Activated gamma-delta T cell (primary cell): ENCODE measurements at places on chromosomes 6 and 20.

- DNase-seq, result no peak
Measured at GRCh38 chr6:39493174-39493573, 170.7 kb upstream of the KCNK16 start.

GRCh38 chr6:87071683-87072082, 23.2 kb downstream of the CGA start:
- DNase-seq, result no peak

DNA sequence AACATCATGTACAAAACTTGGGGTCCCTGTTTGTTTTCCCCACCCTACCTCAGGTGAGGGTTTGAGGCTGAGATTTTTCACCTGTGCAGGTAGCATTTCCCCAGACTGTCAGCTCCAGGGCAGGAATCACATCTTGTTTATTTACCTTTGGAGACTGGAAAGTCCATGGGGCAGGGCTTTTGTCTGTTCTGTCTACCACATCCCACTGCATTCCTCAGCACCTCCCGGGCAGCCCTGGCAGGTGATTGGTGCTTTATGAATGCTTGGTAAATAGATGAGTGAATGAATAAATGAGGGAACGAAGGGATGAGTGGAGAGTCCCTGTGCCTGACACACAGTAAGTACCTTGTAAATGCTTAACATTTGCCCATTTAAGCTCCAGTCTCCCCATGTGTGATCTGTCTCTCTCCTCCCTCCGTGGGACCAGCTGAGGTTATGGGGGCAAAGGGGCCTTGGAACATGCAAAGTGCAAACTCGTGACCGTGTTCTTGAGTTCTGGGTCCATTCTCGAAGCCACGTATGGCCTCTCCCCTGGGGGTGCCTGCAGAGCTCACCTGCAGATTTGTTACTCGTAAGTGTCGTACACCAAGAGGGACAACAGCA, 69.7 kb upstream of the PMEPA1 start:
- DNase-seq, result no peak

GRCh38 chr6:42989923-42990322, 5.6 kb downstream of the PPP2R5D start:
- no peak for DNase-seq

- DNase-seq, result no peak
Measured at GRCh38 chr6:106557837-106558236, 71.5 kb downstream of the RTN4IP1 start.

DNA sequence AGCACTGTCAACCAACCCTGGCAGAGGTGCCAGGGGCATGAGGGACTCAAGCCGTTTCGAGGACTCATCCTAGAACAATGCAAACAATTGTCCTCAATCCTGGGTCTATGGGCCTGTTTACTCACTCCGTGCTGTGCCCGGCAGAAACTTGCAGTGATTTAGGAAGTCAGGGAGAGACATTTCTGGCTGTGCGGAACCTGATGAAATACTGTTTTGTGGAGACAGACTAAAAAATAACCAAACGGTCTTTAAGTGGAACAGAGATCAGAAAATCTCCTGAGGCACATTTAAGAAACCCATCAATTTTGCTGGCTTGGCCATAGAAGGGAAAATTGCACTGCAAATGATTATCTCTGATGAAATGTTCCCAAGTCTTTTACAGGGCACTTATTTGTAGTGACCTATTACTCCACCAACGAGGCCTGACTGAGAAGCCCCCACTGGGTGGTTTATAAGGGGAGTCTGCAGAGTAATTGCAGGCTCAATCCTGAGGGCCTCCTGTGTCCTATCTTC, 79.8 kb upstream of the KCNK16 start:
- no peak for DNase-seq

DNA sequence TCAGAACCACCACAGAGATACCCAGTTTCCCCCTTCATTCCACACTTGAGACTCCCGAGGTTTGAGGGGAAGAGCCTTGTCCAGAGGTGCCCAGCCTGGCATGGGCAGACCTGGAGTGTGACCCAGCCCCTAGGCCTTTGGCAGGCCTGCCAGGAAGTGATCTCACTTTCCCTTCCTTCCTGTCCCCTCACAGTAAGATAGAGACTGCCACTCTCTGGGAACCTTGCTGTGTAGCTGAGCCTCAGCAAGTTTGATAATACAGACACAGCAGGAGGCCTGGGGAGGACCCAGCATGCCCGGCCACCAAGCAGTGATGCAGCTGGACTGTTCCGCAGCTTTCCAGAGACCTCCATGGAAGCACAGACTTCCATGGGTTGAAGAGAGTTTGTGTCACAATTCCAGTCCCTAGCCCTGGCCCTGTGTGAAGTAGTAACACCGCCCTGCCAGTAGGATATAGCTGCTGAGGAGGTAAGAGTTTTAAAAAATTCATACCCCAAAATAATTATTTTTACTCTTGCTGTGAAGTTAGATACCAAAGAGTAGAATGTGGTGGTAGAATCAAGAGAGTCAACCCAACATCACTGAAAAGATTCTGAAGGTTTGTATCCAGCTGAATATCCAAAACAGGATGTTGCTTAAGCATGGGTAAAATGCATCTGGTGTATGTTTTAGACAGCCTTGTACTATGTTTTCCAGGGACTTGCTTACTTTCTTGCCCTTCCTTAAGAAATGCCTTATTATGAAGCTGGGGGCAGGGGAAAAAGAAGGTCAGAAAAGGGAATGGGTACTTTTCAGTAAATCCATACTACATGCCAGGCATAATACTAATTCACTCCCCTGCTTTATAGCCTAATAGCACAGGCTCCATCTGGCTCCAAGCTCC, 16.3 kb downstream of the PKIG start:
- no peak for DNase-seq

DNA sequence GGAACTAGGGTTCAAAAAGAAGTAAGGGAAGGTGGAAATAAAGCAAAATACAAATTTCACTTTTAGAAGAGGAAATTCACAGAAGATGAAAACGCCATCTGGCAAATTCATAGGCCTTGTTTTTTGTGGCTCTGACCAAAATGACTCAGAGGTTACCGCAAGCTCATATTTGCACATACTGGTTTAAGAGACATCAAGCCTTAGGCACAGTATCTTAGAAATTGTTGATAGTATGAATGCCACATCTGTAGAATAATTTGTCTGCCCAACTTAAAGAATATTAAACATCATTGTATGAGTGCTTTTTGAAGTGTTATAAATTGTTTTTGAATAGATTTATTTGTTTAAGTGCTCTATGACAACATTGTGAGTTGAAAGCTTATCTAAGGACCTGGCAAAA, 10.6 kb downstream of the TAAR1 start:
- no peak for DNase-seq

DNA sequence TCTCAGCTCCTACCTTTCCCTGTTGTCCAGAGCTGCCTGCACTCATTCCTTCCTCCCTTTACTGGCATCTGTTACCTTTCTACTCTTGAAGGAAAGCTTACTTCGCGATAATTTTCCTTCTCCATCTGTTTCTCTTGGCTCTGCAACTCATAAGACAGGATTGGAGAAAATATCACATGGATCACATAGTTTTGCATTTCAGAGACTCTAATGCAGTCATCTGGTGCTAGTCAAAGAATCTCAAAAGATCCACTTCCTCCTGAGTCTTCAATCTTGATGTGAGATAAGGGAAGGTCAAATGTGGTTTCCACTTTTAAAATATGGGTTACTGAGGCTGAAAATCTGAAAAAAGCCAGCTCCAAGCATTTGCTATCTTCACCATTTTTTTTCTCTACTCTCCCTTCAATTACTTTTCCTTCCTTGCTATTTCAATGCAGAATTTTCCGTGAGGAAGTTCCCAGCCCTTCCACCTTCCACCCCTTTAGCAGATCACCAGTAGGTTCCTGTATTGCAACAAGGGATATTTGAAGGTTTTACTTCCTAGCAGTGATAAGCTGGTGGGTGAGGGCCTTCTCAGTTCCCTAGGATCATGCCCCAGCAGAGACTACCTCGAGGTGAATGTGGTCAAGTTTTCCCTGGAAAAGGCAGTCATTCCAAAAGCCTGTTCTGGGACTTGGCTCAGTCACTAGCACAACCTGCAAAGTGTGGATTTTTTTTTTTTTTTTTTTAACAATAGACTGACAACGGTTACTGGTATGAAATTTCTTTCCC, 62.8 kb upstream of the LRRC1 start:
- DNase-seq, result no peak

DNA sequence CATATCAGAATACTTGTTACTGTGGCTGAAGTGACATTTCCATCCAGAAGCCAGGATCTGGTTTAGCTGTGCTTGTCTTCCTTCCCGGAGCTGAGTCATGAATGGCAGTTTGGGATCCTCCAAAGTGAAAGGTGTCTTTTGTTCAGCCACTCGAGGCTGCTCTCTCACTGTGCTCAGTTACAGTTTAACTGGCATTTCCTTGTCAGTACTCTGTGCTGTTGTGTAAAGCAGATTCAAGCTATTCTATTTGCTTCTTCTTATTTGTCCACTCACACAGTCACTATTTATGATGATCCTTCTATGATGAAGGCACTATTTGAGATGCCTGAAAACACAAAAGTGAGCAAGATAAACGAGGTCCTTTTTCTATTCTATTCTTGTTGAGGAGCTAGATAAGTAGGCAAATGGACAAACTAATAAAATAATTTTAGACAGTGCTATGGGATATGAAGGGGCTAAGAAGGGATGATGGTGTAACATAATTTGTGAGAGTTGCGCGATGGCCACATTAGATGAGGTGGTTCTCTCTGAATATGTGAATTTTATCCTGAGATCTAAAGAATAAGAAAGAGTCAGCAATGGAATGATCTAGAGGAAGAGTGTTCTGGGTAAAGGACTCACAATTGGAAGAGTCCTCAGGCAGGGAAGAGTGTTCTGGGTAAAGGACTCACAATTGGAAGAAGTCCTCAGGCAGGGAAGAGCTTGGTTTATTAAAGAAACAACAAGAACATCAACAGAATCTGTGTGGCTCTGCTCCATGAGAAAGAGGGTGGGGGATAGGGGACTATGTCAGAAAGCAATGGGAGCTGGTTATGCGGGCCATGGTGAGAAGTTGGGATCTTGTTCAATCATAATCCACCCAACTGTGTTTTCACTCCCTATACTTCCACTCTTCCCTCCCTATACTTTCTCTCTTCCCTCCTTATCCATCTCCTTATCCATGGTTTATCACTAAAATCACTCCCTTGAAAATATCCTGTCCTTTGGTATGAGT, 40.1 kb downstream of the CYP24A1 start:
- DNase-seq, result no peak
